ENCODE measurements at places on chromosomes 6 and 20.

GRCh38 chr20:63176034-63176426, 39.9 kb downstream of the YTHDF1 start:
- no peak for DNase-seq

DNA sequence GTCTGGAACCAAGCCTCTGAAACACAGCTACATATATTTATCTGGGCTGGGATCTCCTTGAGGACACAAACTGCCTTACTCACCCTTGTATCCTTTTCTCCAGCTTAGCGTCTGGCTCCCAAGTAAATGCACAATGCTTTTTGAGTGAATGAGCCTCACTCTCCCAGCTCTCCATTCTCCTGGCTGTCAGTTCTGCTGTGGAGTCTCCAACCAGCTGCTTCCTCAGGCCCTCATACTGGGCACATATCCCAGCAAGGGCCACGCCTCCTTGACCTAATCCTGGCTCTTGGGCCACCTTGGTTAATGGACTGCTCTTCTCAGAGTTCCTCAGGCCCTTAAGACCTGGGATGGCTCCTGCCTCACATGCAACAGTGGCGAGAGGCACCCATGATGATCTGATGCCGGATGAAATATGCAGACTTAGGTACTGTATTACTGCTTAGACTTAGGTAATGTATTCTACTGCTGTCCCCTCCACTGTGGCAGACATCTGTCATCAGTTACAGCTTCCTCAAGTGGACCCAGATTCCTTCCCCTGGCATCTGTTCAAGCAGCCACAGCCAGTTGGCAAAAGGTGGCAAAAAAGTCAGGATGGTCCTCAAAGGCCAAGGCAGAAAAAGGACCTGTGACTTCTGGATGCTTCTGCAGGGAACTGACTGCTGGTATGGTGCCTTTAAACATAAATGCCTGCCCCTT, 16.5 kb downstream of the SNHG17 start:
- DNase-seq = no peak

GRCh38 chr6:159983641-159984080, 14.8 kb downstream of the IGF2R start:
- no peak for DNase-seq

- no peak for DNase-seq
These were observed 23.0 kb upstream of the TRPC4AP start for GRCh38 chr20:35115606-35116005.

DNA sequence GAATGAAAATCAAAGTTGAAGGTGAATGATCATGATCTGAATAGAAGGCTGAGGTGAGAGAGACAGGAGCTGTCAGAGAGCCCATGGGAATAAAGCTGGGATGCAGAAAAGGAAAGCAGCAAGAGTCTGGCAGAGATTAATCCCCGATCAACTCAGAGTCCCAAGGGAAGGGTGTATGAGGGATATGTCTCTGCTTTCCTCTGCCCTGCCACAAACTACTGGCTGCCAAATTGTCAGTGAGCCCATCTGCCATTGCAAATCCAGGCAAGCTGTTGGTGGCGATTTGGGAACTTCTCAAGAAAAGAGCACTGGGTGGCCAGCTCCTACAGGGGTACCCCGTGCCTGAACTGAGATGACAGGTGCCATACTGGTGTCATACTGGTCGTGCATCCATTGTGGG, 705.5 kb upstream of the MAN1A1 start:
- DNase-seq = no peak

- DNase-seq = no peak
These were observed 23.9 kb downstream of the SERPINB6 start for GRCh38 chr6:2947445-2947844.

DNA sequence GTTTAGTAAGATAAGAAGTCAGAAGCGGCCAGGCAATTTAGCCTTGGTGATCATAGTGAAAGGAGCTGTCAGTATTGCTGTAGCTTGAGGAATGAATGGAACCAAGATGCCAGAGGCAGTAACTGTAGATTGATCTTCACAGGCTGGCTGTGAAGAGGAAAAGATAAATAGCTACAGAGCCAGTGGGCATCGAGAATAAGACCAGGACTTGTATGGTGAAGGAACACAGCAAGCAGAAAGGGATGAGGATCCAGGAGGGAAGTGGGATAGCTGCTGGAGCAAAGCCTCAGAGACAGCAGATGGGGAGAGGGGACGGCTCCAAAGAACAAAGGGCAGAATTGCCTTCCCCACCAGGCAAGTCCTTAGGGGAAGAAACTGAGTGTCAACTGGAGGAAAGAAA, 294.4 kb upstream of the PLN start:
- DNase-seq = no peak

GRCh38 chr6:158843751-158844683, 24.8 kb upstream of the EZR start:
- no peak for DNase-seq

DNA sequence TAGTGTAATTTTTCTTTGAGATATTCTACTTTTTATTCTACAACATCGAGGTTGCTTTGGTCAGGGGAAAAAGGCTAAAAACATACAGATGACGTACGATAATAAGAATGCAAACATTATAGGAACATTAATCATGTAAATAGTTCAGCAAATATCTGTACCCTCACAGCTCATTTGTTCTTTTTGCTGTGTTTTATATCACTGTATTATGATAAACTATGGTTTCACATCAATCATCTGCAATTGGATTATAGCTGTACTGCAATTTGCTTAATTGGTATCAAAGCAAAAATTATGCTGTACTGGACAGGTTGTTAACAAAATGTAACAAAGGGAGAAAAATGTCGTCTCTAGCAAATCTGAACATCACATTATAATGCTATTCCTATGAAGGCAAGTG, 597.1 kb downstream of the EPHA7 start:
- no peak for DNase-seq

DNA sequence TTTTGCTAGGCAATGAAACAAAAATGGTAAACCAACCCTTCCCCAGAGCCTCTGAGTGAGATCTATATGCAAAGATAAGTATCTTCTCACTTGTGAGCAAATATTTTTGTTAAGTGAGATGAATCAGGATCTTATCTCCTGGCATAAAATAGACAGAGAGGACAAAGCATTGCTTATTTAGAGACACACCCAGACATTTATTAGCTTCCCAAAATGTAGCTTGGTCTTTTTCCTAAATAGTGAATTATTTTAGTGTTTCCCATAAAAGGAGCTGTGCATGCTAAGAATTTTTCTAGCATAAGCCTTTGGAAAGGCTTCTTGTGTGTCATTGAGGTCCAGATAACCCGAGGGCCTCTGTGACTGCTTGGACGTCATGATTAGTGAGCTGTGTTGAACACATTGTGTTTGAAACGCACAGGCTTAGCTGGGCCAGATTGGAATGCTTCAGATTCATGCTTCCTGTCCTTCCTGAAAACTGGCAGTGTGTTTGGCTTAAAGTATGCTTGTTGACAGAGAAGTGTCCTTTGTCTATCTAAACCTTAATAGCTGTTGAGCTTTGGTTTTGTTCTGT, 16.5 kb downstream of the MTHFD1L start:
- DNase-seq = no peak

- no peak for DNase-seq
These were observed 1037.3 kb upstream of the FLRT3 start for GRCh38 chr20:15374682-15375081.

DNA sequence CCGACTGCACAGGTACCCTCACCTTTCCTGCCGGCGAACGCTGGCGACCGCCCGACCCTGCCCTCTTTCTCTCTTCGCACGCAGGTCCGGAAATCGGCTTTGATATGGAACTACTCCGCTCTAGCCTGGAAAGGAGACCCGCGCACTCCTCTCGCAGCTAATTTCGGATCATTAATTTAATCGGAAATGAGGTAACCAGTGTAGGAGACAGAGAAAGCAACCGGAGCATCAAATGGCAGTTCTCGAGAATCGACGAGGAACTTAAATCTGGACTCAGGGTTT, 949 bp upstream of the ATXN1 start:
- no peak for DNase-seq

DNA sequence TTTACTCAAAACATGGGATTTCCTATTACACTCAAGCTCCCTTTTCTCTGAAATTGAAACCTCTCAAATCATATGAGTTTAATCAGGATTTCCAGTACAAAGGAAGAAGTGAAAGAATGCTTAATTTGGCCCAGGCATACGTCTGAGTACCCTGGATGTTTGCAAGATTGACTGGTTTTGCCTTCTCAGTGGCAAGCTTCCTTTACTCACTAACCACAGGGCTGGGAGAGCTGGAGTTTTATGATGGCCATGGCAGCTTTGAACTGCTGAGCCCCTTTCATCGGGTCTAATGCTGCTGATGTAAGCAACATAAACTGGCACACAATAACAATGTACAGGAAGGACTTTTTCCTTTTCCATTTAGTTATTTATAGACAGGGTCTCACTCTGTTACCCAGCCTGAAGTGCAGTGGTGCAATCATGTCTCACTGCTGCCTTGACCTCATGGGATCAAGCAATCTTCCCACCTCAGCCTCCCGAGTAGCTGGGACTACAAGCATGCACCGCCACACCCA, 194.8 kb downstream of the SLC35F1 start:
- DNase-seq = no peak

GRCh38 chr20:53990003-53990402, 80.4 kb downstream of the BCAS1 start:
- no peak for DNase-seq

DNA sequence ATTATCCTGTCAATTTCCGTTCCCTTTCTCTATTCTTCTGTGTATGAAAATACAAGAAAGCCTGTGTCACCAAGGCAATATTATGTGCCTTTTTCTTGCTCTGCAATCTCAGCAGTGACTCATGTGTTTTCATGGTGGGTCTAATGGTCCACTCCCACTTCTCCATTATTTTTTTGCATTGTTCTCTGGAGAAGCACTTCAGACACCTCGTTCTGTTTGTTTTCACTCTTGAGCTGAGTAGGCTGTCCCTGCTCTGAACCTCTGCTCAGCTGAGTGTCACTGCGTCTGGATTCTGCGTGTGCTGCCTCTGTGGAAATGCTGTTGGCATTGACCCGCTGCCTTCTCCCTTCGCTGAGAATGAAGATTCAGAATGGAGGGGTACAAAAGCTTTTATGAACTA, 230.6 kb downstream of the TMEM242 start:
- no peak for DNase-seq

- DNase-seq = no peak
These were observed 172.6 kb upstream of the RSPO3 start for GRCh38 chr6:126945812-126946360.

GRCh38 chr20:45919542-45920399, 7.8 kb upstream of the PLTP start:
- no peak for DNase-seq

GRCh38 chr6:27911956-27912446, at the start of gene OR2B2:
OR2B2 (minus strand) TSS chr6:27912396; CDS start chr6:27912319, 77 bp downstream.
- DNase-seq = no peak

GRCh38 chr6:13517116-13517515, 29.7 kb upstream of the GFOD1 start:
- DNase-seq = no peak

GRCh38 chr6:42555477-42556457, 8.1 kb upstream of the UBR2 start:
- peak; percentile 68 for DNase-seq

DNA sequence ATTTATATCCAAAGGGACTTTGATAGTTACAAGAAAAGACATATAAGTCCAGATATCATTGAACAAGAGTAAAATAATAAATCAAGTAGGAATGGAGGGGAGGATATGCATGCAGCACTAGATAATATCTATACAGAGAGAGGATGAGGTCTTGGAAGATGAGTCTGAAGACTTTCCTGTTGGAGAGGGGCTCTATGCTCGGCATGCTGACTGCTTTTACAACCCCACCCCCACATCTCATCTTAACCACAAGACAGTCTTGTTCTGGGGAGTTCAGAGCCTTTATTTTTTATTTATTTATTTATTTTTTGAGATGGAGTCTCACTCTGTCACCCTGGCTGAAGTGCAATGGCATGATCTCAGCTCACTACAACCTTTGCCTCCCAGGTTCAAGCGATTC, 48.4 kb upstream of the IER3 start:
- no peak for DNase-seq

- no peak for DNase-seq
These were observed 407.7 kb downstream of the CDH26 start for GRCh38 chr20:60365882-60366281.

DNA sequence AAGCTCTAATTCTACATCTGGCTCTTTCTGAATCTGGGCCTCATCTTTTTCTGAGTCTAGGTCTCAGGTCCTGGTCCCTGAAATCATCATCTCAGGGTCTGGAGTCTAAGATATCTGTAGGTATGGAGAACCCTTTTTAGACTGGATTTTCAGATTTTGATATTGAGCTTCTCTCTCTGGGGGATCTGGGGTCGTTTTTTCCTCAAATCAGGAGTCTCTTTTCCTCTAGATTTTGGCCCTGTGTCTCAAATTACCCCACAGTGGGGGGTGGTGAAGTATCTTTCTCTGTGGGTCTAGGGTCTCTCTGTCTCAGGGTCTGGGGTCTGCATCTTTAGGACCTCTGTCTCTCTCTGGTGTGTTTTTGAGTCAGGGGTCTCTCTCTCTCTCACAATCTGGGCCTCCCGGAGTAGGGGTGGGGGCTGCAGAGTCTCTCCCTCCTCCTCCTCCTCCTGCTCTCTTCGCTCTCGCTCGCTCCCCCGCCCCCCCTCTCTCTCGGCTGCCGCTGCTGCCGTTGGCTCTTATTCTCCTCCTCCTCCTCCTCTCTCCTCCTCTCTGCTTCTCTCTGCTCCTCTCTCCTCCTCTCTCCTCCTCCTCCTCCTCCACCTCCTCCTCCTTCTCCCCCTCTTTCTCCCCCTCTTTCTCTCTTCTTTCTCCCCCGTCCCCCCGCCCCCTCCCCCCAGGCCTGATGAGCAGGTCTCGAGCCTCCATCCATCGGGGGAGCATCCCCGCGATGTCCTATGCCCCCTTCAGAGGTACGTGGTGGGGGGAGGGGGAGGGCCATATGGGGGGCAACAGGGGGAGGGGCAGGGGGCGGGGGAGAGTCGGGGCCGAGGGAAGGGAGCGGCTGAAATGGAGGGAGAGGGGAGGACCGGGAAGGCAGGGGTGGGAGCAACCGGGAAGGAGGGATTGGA, at the start of gene SYNGAP1:
TSS of gene SYNGAP1 (plus strand) at position 486 of the 911 bp plus-strand sequence. CDS start at position 686, 200 bp downstream.
- peak; percentile 51 for DNase-seq

- DNase-seq = no peak
These were observed 74.1 kb upstream of the SALL4 start for GRCh38 chr20:51876313-51876940.

DNA sequence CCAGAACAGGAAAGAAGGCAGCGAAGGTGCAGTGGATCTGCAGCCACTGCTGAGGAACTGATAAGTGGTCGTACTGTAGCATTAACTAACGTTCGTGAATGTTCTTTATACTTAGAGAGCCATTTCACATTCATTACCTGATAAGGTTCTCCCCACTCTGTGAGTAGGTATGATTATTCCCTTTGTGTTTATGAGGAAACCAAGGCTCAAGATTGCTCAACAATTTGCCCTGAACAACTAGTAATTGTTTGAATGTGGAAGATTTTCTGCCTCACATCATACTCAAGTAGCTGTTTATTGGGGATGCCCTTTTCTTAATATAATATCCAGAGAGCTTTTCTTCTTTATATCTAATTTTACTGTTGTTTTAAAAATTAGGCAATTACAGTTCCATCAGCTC, 24.9 kb upstream of the ELOVL5 start:
- no peak for DNase-seq

GRCh38 chr6:27616328-27617045, 143.6 kb upstream of the ZNF184 start:
- no peak for DNase-seq

- no peak for DNase-seq
These were observed 423.6 kb upstream of the PLCB4 start for GRCh38 chr20:8645326-8645725.

- DNase-seq = no peak
These were observed 5.6 kb downstream of the SLC17A5 start for GRCh38 chr6:73648166-73648565.
